ENCODE measurements at places on chromosomes 2 and 18. TPM values are rescaled to one million over a fixed set of nuclear protein-coding genes. Genes with fewer than 3 reads are reported as not detected.

DNA sequence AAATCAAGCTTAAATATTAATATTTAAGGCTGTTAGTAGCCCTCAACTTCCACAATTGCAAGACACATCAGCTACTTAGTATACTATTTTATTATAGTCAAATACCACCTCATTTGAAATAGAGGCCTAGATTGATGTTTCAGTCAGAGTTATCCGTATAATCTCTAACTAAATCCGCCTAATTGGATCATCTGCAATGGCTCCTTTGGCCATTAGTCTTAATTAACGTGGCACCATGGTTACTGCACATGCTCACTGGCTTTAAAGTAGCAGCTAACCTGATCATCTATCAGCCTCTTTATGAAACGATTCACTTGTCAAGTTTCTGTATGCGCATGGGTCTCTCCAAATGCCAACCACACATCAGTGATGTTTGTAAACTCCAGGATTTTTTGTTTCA lies 112.3 kb downstream of the COLEC12 start:
- no peaks in the 10 kb centered on the region for H3K27me3 ChIP-seq
- no peaks in the 10 kb centered on the region for H3K36me3 ChIP-seq
- H3K4me3 ChIP-seq = no peak overlapping the region
- no peak for DNase-seq
- no peaks in the 10 kb centered on the region for H3K4me1 ChIP-seq

- no peak overlapping the region for H3K27ac ChIP-seq
- no peak for DNase-seq
- H3K27me3 ChIP-seq = no peaks in the 10 kb centered on the region
- no peak overlapping the region for H3K4me3 ChIP-seq
- peaks cover 12% of the 10 kb centered on the region for H3K36me3 ChIP-seq
- peaks cover 5% of the 10 kb centered on the region for H3K4me1 ChIP-seq
These were observed 6.0 kb downstream of the DDX18 start for GRCh38 chr2:117820444-117820843.

Gene NTSR2
- not detected for total RNA-seq

DNA sequence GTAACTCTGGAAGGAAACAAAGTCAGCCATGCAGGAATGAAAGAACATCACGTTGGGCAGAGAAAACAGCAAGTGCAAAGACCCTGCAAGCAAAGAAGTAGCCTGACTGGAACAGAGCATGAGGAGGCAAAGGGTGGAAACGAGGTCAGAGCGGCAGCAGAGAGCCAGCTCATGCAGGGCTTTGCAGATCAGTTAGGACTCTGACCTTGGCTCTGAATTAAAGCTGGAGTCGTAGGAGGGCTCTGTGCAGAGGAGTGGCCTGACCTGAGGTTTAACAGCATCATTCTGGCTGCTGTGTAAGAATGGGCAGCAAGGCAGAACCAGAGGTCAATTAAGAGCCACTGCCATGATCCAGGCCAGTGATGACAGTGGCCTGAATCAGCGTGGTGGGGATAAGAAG lies 220.7 kb downstream of the PRKCE start:
- H3K36me3 ChIP-seq = no peaks in the 10 kb centered on the region
- H3K4me3 ChIP-seq = no peak overlapping the region
- no peaks in the 10 kb centered on the region for H3K27me3 ChIP-seq
- no peaks in the 10 kb centered on the region for H3K4me1 ChIP-seq
- no peak overlapping the region for H3K27ac ChIP-seq

Gene L3MBTL4
- 3.5 TPM for total RNA-seq

Gene TEKT4
- not detected for total RNA-seq

DNA sequence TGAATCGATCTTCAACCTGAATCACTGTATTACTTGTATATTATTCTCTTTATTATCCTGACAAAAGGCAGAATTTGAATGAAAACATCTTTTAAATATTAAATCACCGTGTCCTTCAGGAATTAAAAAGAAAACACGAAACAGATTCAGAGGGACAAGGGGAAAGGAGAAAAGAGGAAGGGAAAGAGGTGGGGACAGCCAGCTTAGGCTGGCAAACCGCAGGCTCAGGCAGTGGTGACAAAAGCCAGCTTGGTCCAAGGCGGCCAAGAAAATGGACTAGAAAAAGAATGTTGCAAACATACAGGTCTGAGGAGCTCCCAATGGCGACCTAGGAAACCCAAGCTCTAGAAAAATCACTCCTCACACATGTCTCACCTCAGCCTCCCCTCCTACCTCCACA lies 6.8 kb downstream of the B4GALT6 start:
- H3K4me1 ChIP-seq = peaks cover 3% of the 10 kb centered on the region
- H3K36me3 ChIP-seq = no peaks in the 10 kb centered on the region
- H3K27ac ChIP-seq = no peak overlapping the region
- no peak overlapping the region for H3K4me3 ChIP-seq
- no peak for DNase-seq

DNA sequence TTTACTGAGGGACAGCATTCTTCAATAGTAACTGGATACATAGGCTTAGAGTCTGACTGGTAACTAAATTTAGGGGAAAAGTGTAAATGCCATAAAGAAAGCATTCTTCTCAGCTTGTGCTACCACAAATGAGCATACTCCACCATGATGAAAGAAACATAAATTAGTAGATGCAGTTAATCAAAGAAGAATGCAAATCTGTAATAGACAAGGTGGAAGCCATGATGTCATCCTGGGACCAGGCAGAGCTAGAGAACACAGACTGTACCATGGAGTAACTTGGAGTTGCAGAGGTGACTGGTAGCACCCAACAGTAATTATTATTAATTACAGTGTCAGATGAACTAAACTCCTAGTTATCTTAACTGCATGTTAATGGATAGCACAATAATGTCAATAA lies 51.7 kb downstream of the RBKS start:
- H3K4me1 ChIP-seq = no peaks in the 10 kb centered on the region
- DNase-seq = no peak
- no peak overlapping the region for H3K27ac ChIP-seq
- no peaks in the 10 kb centered on the region for H3K27me3 ChIP-seq

DNA sequence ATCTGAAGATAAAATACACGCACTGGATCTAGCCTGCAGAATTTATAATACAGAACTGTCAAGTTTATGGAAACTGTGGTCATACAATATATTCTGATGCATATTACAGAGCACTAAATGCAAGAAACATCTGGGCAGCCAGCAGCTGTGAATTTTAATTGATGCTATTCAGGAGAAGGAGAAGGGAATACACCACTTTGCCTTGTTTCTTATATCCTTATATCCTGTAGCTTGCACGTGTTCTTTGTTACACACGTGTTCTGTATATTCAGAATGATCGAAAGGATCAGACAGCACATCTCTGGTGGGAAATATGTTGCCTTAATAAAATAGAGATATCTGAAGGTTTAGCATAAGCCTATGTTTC lies 335.8 kb downstream of the AGPS start:
- no peaks in the 10 kb centered on the region for H3K27me3 ChIP-seq
- no peak overlapping the region for H3K27ac ChIP-seq
- no peaks in the 10 kb centered on the region for H3K4me1 ChIP-seq
- no peak overlapping the region for H3K4me3 ChIP-seq
- DNase-seq = no peak

Gene FEZ2
- 50.0 TPM for total RNA-seq

Gene SPHKAP
- total RNA-seq = 0.10 TPM

DNA sequence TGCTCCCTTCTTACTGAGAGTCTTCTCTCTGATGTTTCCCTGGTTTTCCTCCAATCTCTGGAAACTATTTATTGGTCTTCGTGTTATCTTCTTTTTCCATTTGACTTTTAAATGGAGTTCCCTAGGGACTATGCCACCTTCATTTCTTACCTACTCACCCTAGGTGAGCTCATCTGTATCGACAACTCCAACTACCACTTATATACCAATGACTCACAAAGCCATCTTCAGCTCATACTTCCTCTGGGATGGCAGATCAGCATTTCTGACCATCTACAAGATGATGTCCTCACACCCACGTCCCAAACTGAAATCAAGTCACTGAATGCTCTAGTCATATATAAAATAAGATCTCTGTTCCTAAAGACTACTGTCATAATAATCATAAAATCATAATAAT lies 40.6 kb downstream of the CFAP210 start:
- no peak overlapping the region for H3K27ac ChIP-seq
- no peak overlapping the region for H3K4me3 ChIP-seq
- H3K36me3 ChIP-seq = no peaks in the 10 kb centered on the region
- DNase-seq = no peak
- H3K27me3 ChIP-seq = no peaks in the 10 kb centered on the region

- no peak overlapping the region for H3K27ac ChIP-seq
- no peaks in the 10 kb centered on the region for H3K36me3 ChIP-seq
- no peaks in the 10 kb centered on the region for H3K27me3 ChIP-seq
- H3K4me1 ChIP-seq = no peaks in the 10 kb centered on the region
These were observed 693.3 kb upstream of the KLHL29 start for GRCh38 chr2:22691666-22692065.

Gene MTCL1
- total RNA-seq = 2.3 TPM

GRCh38 chr2:214320211-214320610 lies 90.6 kb upstream of the VWC2L start:
- no peaks in the 10 kb centered on the region for H3K36me3 ChIP-seq
- no peaks in the 10 kb centered on the region for H3K4me1 ChIP-seq
- DNase-seq = no peak
- H3K27ac ChIP-seq = no peak overlapping the region
- H3K4me3 ChIP-seq = no peak overlapping the region

- no peak overlapping the region for H3K27ac ChIP-seq
- H3K4me1 ChIP-seq = no peaks in the 10 kb centered on the region
- no peaks in the 10 kb centered on the region for H3K36me3 ChIP-seq
- no peaks in the 10 kb centered on the region for H3K27me3 ChIP-seq
- H3K4me3 ChIP-seq = no peak overlapping the region
- DNase-seq = no peak
These were observed 90.8 kb downstream of the GAREM1 start for GRCh38 chr18:32379891-32380290.

DNA sequence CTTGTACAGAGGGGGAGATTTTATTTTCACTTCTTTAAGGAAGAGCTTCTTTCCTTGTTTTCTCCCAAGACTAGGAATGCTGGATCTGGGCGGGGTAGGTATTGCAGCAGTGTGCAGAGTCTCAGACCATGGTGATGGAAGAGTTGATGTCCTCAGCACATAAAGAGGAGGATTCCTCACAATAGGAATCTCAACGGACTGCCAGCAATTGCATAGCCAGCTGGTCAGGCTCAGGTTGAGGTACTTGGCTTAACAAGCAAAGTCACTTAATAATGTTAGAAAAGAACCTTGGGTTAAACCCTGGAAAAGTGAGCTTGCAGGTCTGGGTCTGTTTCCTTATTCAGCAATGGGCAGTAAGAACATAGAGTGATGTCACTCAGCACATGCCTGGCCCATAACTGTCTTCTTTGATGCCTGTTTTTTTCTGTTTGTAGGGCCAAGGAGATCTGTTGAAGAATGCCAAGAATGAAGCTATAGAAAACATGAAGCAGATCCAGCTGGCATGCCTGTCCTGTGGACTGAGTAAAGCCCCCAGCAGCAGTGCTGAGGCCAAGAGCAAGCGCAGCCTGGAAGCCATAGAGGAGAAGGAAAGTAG lies 342.1 kb downstream of the PLCL1 start:
- no peak overlapping the region for H3K27ac ChIP-seq
- no peak for DNase-seq
- H3K36me3 ChIP-seq = no peaks in the 10 kb centered on the region
